ENCODE measurements at places on chromosomes 3 and 15.
A peak's percentile ranks its signal among the peaks of the same experiment; 100 is the strongest.

DNA sequence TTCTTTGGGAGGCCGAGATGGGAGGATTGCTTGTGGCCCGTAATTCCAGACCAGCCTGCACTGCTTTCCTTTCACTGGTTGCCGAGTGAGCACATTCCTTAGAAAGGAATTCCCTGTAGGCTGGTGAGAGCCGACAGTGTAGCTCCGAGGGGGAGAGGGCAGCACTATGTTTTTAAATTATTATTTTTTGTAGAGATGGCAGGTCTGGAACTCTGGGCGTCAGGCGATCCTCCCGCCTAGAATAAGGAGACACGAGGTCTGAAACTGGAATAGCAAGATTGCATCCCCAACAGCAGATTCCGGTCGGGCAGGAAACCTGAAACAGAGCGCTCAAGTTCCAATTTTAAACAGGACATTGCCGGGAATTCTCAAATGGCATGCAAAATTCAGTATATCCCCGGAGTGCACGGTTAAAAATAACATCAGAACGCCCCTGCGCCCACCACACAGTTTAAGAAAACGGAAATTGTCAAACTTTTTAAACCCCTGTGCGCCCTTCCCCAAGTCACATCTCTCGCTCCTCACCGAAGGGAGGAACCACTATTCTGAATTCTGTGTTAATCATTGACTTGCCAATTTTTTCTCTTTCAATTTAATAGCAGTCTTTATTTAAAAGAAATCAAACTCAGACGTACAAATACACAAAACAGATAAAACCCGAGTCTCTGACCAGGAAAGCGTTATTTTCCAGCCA is 643 bp upstream of the RNU5B-1 start:
- peak; percentile 36 for DNase-seq

- no peak for DNase-seq
These were observed 11.0 kb upstream of the ILDR1 start for GRCh38 chr3:122033023-122033422.

- peak; percentile 52 for DNase-seq
These were observed 8.3 kb upstream of the EPHA3 start for GRCh38 chr3:89098964-89099585.

DNA sequence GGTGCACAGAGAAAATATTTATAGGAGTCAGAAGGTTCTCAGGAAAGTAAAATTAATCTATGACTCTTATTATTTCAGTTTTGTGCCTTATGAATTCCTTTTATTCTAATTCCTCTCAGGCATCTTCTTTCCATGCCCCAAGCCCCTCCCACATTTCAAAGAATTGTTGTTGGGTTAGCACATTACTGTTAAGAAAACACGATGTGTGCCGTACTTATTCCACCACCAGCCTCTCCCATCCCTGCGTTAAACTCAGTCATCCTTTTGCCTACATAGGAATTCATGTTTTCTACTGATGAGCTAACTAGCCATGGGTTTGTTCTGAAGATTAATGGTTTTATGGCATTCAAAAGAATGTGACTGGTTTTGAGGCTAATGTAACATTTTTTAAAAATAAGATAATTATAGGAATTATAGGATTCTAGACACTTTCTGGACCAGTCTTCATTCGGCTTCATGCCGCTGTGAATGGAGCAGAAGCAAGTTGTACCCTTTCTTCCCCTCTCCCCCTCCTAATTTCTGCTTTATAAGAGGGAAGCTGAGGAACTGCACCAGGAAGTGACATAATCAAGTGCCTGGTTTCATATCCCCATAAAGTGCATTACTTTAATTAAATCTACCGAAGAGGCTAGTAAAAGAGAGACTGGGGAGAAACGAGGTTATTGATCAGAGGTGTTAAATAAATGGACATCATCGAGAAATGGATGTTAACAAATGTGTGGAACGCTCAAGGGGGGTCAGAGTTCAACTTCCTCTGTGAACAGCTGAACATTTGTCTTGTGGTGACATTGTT is 12.3 kb upstream of the MB21D2 start:
- no peak for DNase-seq

- DNase-seq = no peak
These were observed 28.5 kb downstream of the PLCL2 start for GRCh38 chr3:16913264-16913580.

DNA sequence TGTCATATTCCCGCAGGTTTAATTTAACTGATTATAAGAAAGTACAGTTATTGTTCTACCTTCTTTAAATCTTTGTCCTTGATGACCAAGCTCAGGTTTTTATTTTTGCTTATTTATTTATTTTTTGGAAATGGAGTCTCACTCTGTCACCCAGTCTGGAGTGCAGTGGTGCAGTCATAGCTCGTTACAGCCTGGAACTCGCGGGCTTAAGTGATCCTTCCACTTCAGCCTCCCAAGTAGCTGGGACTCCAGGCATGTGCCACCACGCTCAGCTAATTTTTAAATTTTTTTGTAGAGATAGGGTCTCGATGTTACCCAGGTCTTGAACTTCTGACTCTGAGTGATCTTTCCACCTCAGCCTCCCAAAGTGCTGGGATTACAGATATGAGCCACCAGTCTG is 8.9 kb downstream of the USP3 start:
- no peak for DNase-seq

DNA sequence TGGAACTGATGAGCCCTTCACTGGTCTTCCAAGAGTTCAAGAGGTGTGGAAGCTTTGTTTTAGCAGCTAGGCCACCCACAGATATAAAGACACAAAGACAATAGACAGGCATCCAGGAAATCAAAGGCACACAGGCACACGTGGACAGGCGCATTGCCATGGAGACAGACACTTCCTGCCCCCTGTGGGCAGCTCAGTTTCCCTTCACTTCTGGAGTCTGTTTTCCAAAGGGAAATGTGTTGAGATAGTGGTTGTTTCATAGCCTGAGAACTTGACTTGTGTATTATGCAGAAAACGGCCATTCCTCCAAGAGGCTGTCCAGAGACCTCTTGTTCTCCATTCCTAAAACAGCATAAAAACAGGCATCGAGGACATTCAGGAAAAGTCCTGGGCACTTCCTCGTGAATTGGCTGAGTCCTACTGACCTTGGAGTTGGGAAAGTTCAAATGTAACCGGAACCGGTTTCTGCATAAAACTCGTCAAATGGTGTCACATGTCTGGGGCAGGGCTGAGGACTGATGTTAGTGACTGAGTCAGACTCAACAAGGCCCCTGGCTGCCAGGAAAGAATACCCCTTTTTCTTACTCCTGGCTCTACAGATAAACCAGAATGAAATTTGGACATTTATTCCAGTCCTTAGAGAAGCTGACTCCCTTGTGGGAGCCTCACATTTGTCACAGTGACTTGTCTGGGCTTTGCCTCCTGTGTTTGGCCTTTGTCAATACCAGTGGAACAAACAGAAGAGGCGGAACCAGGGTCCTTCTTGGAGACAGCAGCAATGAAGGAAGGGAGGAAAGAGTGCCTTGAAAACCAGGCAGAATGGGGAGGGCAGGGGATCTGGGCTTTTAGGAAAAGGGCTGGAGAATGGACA is 1.3 kb downstream of the ALPK3 start:
- DNase-seq = no peak

GRCh38 chr15:59388670-59389069 is 16.0 kb upstream of the MYO1E start:
- DNase-seq = no peak

GRCh38 chr3:81624756-81625155 is 136.7 kb downstream of the GBE1 start:
- DNase-seq = no peak

GRCh38 chr3:188262913-188263683 is 109.1 kb downstream of the LPP start:
- DNase-seq = no peak

GRCh38 chr3:124398594-124398993 is 331.7 kb upstream of the UMPS start:
- DNase-seq = no peak

DNA sequence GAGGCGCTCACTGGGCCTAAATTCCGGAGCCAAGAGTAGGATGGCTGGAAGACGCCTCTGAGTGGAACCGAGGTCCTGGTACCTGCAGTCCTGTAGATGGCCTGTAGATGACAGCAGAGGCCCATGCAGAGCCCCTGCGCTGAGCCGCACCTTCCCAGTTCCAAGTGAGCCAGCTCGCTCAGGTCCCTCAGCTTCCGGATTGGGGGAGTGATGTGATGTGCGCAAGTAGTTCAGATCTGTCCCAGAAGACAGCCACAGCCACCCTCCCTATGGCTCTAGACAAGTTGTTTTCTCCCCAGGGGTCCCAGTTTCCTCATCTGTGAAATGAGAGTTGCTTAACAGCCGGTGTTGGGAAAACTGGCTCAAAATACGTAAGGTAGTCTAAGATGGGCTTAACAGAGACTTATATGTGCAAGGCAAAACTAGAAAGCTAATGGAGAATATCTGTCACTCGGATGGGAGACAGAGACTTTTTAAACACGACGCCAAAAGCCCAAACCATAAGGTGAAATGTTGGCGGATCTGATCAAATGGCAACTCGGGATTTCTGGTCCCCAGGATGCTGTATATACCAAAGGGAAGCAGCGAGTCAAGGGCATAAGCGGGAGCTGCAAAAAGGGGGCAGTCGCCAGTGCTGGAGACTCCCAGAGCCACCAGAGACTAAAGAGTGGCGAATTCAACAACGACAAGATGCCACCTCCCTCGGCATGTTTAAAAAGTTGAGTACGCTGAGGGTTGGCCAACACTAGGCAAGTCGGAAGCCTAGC is 765 bp upstream of the MAPKAPK3 start:
- peak; percentile 86 for DNase-seq

GRCh38 chr15:82113106-82113715 is 67.4 kb upstream of the MEX3B start:
- DNase-seq = no peak

DNA sequence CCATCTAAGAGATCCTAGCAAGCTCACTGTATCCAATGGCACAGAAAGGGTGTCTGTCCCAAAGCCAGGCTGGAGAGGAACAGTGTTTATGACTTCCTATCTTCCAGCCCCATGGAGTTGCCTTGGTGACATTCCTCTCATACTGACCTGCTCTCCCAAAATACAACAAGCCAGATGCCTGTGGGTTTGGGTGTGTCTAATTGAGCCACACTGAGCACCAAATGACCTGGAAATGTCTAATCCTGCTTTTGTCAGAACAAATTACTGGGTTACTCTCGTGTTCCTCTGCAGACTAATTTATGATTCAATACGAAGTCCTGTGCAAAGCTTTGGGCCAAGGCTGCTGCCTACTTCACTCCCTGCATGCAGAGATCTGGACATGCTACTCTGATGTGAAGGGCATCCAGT is 98.1 kb upstream of the STRIT1 start:
- no peak for DNase-seq

GRCh38 chr3:82496890-82497560 is 735.6 kb upstream of the GBE1 start:
- no peak for DNase-seq

DNA sequence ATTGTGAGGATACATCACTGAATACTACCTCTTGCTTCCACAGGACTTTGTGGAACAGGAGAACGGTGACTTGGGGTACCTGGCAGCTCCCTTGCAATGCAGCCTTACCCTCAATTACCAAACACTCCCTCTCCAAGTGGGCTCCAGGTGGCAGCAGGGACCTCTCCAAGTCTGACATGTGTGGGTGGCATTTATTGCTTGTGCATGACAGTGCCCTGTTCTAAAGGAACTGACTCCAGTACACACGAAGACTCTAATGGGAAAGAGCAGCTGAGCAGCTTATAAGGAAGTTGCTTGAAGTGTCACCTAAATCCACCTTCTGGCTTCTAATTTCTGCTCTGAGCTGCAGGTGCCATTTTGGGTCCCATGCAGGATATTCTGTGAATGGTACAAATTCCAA is 174.1 kb upstream of the SLCO3A1 start:
- no peak for DNase-seq

GRCh38 chr3:14411988-14412387 is 9.6 kb downstream of the SLC6A6 start:
- no peak for DNase-seq

DNA sequence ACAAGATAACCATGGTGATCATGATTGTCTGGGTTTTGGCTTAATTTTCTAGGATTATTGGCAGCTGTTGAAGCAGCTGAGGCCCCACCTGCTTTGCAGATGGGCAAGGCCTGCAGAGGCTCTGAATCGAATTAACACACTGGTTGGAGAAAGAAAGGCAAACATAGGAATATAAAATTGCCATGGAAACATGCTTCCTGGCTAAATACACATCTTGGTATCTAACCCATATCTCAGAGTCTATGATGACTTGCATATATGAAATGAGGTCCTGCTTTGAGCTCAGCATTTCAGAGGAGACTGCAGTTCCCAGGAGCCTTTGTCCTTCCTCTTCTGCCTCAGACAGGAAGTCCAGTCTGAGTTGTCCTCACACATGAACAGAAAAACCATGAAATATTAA is 24.3 kb upstream of the SV2B start:
- DNase-seq = no peak

GRCh38 chr3:62622553-62623174 is 249.3 kb upstream of the FEZF2 start:
- peak; percentile 28 for DNase-seq

DNA sequence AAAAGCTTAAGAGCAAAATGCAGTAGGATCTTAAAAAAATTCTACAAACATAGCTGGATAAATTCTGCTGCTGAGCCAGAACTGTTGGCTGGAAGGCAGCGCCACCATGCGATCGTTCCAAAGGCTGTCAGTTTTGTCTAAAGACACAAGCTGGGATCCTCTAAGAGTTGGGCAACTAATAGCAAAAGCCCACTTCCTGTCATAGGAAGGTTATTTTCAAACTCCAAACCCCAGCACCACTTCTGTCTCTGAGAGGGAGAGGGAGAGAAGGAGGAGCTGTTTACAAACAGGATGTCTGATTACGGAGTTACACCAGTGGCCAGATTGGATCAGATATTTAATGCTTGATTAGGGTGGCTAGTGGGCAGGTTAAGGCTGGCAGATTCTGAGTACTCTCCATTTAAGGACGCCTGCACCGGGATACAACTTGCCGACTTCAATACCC is 44.0 kb downstream of the EIF4E3 start:
- peak; percentile 67 for DNase-seq

- no peak for DNase-seq
These were observed 1.3 kb downstream of the RAB5A start for GRCh38 chr3:19948226-19948591.

GRCh38 chr3:99562138-99562537 is 76.3 kb upstream of the COL8A1 start:
- DNase-seq = peak; percentile 59

DNA sequence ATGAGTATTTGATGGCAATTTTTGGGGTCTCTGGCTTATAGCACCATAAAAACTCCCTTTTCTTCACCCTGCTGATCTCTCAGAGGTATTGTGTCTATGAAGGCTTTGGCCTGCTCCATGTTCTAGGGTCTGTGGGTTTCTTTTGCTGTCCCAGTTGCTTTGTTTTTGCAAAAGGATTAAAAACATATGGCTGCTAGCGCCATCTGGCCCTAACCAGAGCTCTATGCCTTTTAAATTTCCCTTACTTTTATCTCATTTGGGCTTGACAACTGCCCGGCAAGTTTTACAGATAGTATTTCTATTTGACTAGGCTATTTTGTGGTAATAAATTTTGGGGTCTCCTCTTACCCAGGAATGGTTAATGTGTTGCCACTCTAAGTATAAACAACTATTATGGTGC is 6.4 kb upstream of the GHRL start:
- DNase-seq = no peak

DNA sequence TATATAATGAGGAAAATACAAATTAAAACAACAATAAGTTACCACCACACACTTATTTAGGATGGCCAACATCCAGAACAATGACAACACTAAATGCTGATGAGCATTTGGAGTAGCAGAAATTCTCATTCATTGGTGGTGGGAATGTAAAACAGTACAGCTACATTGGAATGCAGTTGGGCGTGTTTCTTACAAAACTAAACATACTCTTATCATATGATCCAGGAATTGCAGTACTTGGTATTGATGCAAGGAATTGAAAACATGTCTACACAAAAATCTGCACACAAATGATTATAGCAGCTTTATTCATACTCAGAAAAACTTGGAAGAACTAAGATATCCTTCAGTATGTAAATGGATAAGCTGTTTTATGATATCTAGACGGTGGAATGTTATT is 594.2 kb downstream of the ZBBX start:
- no peak for DNase-seq
